BJ (cell line): ENCODE measurements at places on chromosomes 13 and 19. TPM values are rescaled to one million over a fixed set of nuclear protein-coding genes. Genes with fewer than 3 reads are reported as not detected.

GRCh38 chr19:40054632-40055031 lies 1.4 kb downstream of the ZNF780B start:
- DNase-seq, result no peak

- DNase-seq, result no peak
These were observed 61.0 kb downstream of the TPT1 start for GRCh38 chr13:45280011-45280410.

DNA sequence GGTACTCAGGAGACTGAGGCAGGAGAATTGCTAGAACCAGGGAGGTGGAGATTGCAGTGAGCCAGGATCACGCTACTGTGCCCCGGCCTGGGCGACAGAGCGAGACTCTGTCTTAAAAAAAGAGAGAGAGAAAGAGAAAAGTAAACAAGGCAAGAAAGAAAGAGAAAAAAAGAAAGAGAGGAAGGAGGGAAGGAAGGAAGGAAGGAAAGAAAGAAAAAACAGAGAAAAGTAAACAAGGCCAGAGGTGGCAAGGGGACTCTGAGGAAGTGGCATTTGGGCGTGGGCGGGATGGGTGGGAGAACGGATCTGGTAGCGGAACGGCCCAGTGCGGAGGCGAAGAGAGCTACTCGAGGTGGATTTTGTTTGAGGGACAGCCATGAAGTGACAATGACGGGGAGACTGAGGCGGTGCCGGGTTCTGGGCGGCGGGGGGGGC lies 7.5 kb upstream of the ARRDC2 start:
- no peak for DNase-seq

- no peak for DNase-seq
These were observed 204.3 kb downstream of the URI1 start for GRCh38 chr19:30146346-30146745.

DNA sequence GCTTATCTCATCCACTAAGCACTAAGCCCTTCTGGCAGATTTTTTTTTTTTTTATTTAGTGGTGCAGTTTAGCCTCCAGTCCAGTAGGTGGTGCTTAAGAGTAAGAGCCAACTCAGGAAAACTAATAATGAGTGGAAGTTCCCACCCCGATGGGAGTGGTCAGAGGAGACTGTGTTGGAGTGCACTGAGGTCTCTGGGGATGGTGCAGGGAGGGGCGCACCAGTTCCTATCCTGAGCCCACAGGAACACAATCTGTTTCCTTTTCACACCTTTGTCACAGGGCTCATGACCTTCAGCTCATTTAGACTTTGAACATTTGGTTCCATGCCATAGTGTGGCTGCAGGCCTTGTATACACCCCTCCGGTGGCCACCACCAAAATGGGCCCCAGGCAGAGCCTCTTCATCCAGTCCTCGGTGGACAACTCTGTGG lies 367.4 kb downstream of the SPRY2 start:
- DNase-seq, result no peak

DNA sequence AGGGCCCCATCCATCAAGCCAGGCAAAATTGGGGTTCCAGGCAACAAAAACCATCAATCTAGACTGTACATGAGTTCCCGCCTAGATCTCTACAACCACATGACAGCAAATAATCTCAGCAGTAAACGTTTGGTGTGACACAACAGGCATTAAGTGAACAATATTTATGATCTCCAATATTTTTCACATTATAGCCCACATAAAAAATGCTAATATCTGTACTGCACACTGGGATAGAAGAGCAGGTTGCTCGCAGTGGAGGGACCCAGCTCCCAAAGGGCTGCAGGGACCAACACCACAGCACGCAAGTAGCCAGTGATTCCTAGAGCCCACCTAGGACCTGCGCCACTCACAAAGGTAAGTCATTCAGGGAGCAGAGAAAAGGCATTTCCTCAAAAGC lies 25.9 kb downstream of the LATS2 start:
- no peak for DNase-seq

- no peak for DNase-seq
These were observed 3.3 kb upstream of the NUDT19 start for GRCh38 chr19:32688311-32688710.

DNA sequence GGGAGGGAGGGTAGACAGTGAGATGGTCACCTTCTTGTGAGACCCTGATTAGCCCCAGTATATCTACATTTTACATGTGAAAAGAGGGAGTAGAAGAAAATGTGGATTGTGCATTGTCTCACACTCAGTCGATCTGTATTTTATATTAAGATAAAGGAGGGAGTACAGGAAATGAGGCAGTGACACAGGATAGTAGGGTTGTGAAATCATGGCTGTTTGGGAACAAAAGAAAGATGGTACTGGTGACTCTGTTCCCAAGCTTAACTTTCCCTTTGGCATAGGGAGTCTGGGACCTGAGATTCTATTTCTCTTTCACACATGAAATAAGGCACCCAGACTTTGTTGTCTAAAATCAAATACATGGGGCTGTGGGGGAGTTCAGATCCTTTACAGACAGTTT lies 194.7 kb downstream of the ABCC4 start:
- DNase-seq, result no peak

DNA sequence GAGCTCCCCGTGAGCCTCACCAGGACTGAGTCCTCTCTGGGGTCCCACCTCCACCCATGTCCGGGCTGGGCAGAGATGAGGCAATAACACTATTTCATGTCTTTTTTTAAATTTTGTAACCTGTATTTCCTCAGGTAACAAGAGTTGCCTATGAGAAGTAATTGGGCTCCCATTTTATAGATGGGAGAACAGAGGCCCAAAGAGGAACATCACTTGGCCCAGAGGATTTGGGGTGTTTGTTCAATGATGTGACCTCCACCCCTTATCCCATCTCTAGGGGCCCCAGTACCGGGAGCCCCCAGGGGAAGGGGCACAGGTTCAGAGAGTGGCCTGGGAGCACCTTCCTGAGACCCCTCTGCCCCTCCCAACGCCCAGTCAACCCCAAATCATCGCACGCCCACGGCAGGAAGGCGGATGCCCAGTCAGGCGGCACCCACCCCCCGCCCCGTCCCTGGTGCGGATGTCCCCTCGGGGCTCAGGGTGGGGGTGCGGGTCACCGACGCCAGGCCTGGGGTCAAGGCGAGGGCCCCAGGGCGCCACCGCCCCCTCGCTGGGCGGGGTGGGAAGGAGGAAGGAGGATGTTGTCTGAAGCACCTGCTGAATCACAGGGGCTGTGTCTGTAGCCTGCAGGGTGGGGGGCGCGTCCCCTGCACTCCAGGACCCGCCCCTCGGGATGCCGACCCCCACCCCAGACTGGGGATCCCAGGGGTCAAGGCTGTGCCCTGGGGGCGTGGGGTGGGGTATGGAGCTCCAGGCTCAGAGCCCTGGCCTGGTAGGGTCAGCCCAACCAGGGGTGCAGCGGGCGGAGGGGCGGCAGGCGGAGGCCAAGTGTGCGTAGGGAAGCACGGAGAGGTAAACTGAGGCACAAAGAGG lies 9.0 kb upstream of the CIRBP start:
- DNase-seq, result no peak

- DNase-seq, result no peak
These were observed 501.8 kb downstream of the EFNB2 start for GRCh38 chr13:106033659-106034058.

DNA sequence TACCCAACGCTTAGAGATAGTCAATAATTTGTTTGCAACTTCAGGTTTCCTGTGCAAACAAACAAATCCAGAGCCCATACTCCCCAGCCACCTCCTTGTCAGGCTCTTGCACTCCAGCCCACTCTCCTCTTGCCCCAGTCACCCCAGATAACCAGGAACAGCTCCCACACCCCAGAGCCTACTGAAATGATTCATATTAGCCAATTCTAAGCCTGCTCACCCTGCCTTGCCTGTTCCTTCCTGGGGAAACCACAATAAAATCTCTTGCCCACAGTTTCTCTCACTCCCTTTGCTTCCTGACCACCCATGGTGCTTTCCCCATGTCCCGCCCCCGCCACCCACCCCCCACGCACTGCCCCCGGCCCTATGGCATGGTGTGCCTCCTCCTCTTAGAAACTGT lies 3.8 kb upstream of the ACTL9 start:
- DNase-seq, result no peak

- DNase-seq, result no peak
These were observed 138.1 kb upstream of the KL start for GRCh38 chr13:32878163-32878562.

DNA sequence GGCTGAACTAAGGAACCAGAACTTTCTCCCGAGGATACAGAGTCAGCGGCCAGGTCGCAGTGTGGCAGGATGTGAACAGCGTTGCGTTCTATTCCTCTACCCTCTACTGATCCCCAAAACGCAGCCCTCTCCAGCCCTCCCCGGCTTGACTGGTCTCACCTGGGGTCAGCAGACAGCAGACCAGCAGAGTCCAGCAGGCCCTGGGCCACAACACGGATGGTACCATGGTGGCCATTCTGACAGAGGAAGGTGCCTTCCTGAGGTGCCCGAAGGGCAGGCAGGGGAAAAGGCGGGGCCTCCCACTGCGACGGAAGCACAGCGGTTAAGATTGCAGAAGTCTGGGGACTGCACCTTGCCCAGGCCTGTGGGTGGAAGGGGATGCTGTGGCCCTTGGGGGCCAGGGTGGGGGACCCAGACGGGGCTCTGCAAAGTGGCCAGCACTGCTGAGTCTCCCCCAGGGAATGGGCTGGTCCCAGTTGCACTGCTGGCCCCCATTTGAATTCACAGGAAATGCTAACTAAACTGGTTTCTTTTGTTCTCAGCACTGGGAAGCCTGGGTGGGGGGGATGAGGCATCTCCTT lies at the start of gene ICAM3:
Gene ICAM3, minus strand, starts transcription at position 245 of the 581 bp plus-strand sequence. Its CDS starts 10 bp downstream, at position 235.
- DNase-seq, result no peak

GRCh38 chr13:76481738-76482137 lies 404.5 kb downstream of the KCTD12 start:
- no peak for DNase-seq

DNA sequence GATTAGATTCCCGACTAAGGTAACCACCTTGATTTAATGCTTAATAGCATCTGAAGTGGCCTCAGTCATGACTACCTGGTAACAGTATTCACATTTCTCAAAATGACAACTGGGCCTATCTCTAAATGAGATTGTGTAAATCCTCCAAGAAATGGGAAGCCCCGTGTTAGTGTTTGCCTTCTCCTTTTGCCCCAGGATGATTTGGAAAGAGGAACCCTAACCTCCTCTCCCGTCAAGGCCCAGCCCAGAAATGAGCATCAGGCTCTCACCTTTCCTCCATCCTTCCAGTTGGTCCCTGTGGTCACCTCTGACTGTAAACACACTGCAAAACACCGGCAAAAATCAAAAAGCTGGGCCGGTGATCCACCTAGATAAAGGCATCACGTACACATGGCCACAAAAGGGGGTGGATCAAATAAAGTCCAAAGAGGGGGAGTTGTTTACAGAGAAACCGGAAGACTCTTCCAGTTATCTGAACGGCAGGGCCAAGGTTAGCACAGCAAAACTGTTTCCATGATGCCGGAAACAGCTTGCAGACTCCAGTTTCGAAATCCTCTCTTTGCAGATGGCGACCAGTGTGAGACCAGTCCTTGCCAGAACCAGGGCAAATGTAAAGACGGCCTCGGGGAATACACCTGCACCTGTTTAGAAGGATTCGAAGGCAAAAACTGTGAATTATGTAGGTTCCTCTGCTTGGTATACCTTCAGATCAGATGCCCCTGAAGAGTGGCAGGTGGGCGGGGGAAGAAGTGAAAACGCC lies 16.4 kb downstream of the F10 start:
- DNase-seq, result no peak

DNA sequence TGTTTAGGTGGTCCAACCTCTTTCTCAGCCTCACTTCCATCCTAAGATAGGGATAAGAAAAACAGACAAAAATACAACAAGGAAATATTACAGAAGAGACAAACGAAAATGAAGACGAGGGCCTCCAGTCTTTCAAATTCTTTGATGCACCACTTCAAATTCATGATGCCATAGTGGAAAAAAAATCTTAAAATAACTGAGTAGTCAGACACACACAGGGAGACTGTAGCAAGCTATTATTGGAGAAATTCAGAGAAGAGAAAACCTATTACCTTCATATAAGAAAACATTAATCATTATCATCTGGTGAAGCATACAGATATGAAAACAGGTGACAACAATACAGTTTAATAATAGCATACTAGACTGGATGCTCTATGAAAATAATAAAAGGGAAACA lies 548.2 kb downstream of the KCTD12 start:
- no peak for DNase-seq

DNA sequence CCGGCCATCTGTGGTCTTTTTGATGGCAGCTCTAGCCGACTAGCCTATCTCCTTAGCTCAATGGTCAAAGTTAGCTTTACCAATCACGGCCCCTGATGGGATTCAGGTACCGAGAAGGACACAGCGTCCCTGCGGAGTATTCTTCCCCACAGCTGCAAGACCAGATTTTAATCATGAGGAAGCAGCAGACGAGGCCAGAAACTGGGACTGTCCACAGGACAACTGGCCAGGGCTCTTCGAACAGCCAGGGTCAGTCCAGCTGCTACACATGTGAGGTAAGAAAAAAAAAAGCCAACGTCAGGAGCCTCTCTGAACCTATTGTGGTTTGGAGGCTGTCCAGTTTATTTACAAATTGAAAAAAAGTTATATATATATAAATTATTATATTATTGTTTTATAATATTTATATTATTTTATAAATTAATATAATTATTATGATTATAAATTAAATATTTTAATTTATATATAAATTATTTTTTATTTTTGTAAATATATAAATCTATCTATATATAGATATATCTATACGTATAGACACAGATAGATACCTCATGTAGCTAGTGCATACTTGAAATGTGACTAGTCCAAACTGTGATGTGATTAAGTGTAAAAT lies 10.8 kb downstream of the RINL start:
- no peak for DNase-seq

DNA sequence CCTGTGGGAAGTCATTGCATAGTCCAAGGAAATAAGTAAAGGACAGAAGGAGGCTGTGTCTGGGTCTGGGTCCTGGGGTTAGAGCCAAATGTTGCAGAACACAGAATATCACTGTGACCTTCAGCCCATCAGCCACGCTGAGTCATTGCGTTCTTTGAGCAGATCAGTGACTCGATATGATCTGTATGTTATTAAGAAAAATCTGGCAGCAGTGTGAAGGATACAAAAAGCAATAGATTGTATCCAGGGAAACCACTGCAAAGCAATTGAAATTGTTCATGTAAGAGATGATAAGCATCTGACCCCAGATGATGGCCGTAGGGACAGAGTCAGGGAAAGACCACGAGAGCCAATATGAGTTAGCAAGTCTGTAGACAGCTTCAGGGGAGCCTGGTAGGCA lies 1575.1 kb upstream of the SLC10A2 start:
- no peak for DNase-seq

KLK14 gene
- polyA plus RNA-seq, result 0.06 TPM in 1 of 2 replicates, not detected in the other

SEMA6B gene
- polyA plus RNA-seq, result 0.11 and 0.22 TPM in 2 replicates

RNF17 gene
- polyA plus RNA-seq, result not detected in 2 replicates

PRR12 gene
- polyA plus RNA-seq, result 0.42 and 0.43 TPM in 2 replicates

RPL18 gene
- polyA plus RNA-seq, result 1,260 and 1,324 TPM in 2 replicates

USHBP1 gene
- not detected in 2 replicates for polyA plus RNA-seq

POMP gene
- polyA plus RNA-seq, result 25.9 and 94.0 TPM in 2 replicates

CCL25 gene
- not detected in 2 replicates for polyA plus RNA-seq
